ENCODE measurements at places on chromosomes 1 and 21.
A peak's percentile ranks its signal among the peaks of the same experiment; 100 is the strongest.

- DNase-seq, result no peak
These were observed 119.3 kb downstream of the NGF start for GRCh38 chr1:115218699-115219098.

- DNase-seq, result no peak
These were observed 13.4 kb downstream of the ENTREP3 start for GRCh38 chr1:155241841-155242264.

GRCh38 chr1:94004924-94005323, 95.7 kb upstream of the GCLM start:
- peak; percentile 54 for DNase-seq

GRCh38 chr1:196677781-196678509, 26.1 kb downstream of the CFH start:
- no peak for DNase-seq

DNA sequence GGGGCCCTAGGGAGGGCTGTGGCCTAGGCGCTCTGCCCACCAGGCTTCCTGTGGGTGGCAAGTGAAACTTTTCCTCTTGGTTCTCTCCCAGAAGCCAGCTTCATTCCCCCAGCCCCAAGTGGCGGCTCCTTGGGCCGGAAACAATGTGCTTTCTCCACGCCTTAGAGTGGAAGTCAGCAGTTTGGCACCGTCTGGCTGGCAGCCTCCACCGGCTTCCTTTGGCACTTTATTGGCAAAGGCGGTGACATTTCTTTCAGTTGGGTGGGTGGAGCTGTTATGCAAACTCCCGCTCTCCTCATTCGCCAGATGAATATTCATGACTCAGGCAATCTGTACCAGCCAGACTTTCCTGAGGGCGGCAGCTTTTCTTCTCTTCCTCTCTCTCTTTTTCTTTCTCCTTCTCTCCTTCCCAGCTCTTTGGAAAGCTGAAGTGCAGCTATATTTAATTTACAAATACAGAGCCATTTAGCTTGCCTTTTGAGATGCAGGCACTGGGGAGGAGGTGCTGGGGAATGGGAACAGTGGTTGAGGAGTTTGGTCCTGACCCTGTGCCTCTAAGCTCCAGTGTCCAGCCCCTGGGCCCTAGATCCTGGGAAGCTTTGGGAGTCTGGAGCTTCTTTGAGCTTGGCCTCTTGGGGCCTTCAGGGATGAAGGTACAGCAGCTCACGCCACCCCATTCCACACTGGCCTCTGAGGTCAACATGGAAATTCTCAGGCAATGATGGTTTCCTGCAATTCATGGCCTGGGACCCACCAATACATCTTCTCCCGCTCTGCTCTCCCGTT, 67.8 kb upstream of the POU3F1 start:
- no peak for DNase-seq

DNA sequence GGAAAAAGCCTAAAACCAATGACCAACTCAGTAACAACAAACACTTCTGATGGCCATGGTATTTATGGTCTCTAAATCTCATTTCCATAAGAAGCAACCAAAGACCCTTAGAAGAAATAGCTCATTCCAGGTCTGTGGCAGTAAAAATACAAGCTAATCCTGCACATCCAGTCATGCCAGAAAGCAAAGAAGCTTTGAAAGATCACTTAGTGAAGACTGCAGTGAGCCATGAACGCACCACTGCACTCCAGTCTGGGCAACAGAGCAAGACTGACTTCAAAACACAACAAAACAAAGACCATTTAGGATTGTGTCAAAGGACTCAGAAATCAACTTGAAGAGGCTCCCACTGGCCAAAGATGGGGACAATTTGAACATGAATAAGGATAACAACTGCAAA, 18.4 kb upstream of the ELK4 start:
- no peak for DNase-seq

- no peak for DNase-seq
These were observed 7.6 kb upstream of the C1orf21 start for GRCh38 chr1:184379111-184379752.

GRCh38 chr1:23590058-23590783, 30.9 kb upstream of the ID3 start:
- no peak for DNase-seq

GRCh38 chr1:215797859-215798258, 230.8 kb downstream of the KCTD3 start:
- DNase-seq, result no peak
